PC-9 (cell line): ENCODE measurements at places on chromosomes 13 and 19. TPM values are rescaled to one million over a fixed set of nuclear protein-coding genes. Genes with fewer than 3 reads are reported as not detected.

DNA sequence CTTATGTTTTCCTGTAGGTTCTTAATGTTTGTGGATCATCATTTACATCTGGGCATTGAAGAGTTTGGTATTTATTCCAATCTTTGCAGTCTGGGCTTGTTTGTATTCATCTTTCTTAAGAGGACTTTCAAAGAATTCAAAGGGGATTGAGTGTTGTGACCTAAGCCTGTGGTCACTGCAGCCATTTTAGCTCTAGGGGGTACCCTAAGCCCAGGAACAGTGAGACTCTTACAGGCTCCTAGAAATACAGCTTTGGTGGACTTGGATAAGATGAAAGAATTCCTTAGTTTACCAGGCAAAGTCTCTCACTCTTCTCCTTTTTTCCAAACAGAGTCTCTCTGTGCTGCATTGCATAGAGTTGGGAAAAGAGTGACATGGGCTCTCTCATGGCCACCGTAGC, 2539.0 kb upstream of the PCDH20 start:
- no peak for DNase-seq

GRCh38 chr13:33262062-33262487, 23.5 kb downstream of the STARD13 start:
- DNase-seq, result peak; percentile 87

- no peak for DNase-seq
Observed at GRCh38 chr19:23779645-23780044, 21.0 kb upstream of the ZNF681 start.

Gene MCEMP1
- not detected in 2 replicates for total RNA-seq

DNA sequence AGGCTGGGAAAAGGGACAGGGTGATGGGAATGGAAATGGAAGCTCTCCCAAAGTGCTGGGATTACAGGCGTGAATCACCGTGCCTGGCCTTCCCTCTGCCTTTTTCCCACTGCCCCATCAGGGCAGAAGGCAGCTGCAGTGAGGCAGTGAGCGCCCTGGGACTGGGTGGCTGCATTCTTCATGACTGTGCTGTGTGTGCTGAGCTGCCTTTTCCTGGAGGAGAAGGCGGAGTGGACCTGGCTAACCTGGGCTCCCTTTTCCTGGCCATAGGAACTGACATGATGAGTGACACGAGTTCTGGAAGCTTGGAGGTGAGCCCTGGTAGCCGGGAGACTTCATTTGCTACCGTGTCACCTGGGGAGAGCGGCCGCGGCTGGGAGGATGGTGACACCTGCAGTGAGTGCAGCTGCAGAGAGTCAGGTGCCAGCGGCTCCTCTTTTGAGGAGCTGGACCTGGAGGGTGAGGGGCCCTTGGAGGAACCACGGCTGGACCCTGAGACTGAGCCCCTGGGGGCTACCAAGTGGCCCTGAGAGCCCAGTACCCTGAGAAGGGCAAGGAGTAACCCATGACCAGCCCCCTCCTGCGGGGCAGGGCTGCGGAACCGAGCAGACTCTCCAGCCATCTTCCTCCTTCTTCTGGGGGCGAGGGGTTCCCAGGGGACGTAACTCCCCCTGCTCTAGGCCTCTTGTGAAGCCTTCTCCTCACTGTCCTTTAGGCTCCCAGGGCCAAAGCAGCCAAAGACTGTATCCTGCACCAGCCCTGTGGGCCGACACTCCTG, 26.3 kb upstream of the ZNF492 start:
- DNase-seq, result no peak

- DNase-seq, result no peak
Observed at GRCh38 chr13:75410207-75410606, 71.8 kb downstream of the TBC1D4 start.

GRCh38 chr19:51743405-51743804, 8.3 kb downstream of the FPR1 start:
- no peak for DNase-seq

Gene PSPN
- 1.3 TPM in 2 replicates for total RNA-seq

DNA sequence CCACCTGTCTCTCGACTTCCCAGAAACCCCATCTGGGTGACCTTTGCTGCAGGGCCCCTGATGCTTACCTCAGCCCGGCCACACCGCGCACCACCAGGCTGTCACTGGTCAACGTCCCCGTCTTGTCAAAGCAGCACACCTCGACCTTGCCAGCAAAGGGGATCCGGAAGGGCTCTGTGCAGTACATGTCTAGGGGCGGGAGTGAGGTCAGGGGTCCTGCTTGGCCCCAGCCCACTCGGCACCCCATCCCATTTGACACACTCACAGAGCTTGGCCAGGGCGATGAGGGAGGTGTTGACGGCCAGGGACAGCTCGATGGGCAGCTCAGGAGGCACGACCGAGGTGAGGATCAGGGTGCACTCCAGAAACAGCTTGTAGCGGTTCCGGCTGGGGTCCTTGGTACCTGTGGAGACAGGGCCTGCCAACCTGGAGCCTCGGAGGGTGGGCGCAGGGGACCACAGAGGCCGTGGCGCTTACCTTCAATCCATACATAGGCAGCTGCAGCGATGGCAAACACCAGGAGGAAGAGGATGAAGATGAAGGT, 8.4 kb downstream of the ATP13A1 start:
- no peak for DNase-seq

Gene CPB2
- total RNA-seq, result not detected in 2 replicates

GRCh38 chr13:24929196-24929595, 165.2 kb downstream of the RNF17 start:
- no peak for DNase-seq

Gene ZNF829
- total RNA-seq, result 2.6 and 3.1 TPM in 2 replicates

GRCh38 chr13:70424428-70424827, 316.2 kb upstream of the KLHL1 start:
- DNase-seq, result no peak

DNA sequence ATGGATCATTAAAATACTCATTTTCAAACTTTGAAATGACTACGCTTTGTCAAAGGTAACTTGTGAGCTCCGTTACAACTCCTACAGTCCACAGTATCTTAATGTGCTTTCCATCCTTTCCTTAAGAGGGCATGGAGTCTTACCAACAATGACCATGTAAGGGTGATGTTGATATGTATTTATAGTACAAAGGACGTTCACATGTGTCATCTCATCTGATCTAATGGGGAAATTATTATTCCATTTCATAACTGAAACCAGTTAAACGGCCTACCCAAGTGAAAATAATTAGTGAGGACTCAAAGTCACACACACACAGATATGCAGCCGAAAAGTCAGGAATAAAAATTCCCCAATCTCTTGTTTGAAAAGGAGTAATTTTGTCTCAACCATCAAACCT, 9.6 kb downstream of the USP12 start:
- no peak for DNase-seq

GRCh38 chr13:21590231-21590630, 13.7 kb downstream of the MICU2 start:
- DNase-seq, result no peak

Gene CPAMD8
- total RNA-seq, result 23.7 and 25.8 TPM in 2 replicates

DNA sequence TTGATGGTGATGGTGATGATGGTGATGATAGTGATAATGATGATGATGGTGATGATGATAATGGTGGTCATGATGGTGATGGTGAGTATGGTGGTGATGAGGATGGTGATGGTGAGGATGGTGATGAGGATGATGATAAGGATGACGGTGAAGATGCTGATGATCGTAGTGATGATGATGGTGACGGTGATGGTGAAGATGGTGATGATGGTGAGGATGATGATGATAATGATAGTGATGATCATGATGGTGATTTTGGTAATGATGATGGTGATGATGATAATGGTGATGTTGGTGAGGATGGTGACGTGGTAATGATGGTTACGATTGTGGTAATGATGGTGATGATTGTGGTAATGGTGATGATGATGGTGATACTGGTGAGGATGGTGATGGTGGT, 10.8 kb upstream of the BCAT2 start:
- DNase-seq, result no peak

Gene FCAR
- total RNA-seq, result not detected in 2 replicates

- no peak for DNase-seq
Observed at GRCh38 chr13:109361562-109362289, 424.7 kb downstream of the IRS2 start.

GRCh38 chr13:90683711-90684131, 663.8 kb upstream of the MIR17HG start:
- DNase-seq, result no peak

Gene PRKCG
- total RNA-seq, result 5.9 TPM in 2 replicates

DNA sequence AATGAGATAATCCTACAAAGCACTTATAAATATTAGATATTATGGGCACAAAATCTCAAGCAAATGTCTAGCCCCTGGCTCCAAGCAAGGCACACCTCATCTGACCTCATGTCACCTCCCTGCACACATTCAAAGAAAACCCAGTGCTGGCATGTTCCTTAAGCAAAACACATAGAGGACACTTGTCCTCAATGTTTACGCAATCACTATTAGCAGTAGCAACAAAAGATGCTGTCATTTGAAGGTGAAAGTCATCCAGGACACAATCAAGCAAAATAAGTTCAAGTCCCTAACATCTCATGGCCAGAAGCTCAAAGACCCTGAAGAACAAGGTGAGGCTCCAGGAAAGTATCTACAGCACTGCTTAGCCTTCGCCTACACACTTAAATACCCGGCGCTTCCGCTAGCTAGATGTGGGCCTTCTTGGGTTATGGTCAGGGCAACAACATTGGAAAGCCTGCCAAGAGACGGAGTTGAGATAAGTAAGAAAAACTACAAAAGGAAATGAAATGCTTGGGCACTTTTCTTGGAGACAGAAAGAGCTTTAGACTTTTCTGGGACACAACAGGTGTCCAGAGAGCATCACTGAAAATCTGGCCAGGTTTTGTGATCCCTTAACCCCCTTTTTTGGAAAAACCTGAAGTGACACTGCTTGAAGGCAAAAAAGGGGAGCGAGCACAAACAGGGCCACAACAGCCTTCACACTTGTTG, 85.7 kb downstream of the FOXO1 start:
- no peak for DNase-seq

Gene ZNF20
- total RNA-seq, result 2.9 and 8.6 TPM in 2 replicates

Gene ADAMTSL5
- 13.6 and 14.6 TPM in 2 replicates for total RNA-seq

- DNase-seq, result no peak
Observed at GRCh38 chr13:76449716-76450115, 436.5 kb downstream of the KCTD12 start.

Gene PRSS57
- total RNA-seq, result not detected in 2 replicates
